Retina (tissue), 1 donor: ENCODE measurements at places on chromosomes 3 and 15.
A peak's percentile ranks its signal among the peaks of the same experiment; 100 is the strongest.

GRCh38 chr3:126509597-126510307 lies 7.8 kb downstream of the UROC1 start:
- DNase-seq, result no peak

- DNase-seq, result no peak
These were observed 573.7 kb downstream of the TBL1XR1 start for GRCh38 chr3:176623468-176624150.

DNA sequence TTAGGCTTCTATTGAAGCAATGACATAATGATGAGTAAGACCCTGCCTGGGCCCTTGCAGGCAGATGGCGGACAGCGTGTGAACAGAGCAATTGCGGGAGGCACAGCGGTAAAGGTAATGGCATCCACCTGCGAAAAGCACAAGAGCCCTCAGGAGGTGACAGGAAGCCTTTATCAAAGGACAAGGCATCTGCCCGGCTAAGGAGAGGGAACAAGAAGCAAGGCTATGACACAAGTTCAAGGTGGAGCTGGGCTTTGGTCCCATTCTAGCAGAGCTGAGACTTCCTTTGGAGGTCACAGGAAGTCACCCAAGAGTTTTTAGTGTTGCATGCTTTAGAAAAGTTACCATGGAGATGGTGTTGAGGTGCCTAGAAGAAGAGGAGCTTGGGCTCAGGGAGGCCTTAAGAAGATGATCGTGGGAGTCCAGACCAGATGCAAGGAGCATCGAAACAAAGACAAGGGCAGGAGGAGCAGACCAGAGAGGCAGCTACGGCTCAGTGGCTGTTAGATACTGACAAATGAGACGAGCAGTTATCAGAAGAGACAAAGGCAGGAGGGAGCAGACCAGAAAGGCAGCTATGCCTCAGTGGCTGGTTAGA lies 34.5 kb downstream of the OSBPL10 start:
- no peak for DNase-seq

- DNase-seq, result no peak
These were observed 11.2 kb downstream of the MYD88 start for GRCh38 chr3:38149708-38150107.

- peak; percentile 63 for DNase-seq
These were observed 91.2 kb downstream of the AQP9 start for GRCh38 chr15:58229297-58229768.

DNA sequence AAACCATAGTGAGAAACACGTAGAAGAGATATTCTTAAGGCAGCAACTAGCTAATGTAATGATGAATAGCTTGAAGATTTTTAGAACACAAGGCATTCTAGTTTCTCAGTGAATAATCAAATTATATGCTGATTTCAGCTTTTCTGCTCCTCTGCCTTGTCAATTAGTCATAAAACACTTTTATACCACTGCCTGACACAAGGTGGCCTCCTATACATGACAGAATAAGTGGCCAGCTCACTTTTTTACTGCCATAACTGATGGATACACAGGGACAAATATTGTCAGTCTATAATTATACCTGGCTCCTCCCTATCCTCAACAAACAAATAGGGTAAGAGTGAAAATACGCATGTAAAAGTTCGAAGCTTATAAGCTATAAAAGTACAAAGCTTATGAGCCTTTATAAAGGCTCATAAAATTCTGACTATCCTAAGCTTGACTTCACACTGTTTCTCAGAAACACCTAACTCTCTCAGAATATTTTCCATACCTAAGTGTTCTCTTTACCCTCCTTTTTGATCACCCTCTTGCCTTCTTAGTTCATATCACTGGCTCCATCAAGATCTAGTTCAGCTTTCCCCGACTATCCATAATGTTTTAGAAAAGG lies 81.6 kb downstream of the HERC1 start:
- peak; percentile 22 for DNase-seq

GRCh38 chr3:59245300-59245858 lies 195.6 kb upstream of the CFAP20DC start:
- DNase-seq, result no peak

DNA sequence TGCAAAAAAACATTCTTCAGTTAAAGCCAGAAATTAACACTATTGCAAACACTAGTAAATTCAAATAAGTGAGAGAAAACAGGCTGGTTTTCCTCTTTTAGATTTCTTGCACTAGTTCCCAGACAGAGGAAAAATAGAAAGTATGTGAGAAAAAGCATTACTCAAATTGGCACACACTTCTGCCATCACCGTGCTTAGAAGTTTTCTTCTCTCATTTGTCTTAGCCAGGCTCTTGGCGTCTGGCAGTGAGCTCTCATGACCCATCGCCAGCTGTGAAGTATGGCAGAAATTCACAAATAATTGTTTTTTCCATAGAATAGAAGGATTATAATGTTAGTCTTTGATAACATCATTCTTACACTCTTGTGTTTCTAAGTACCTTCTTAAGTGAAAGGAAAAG lies 515.9 kb downstream of the GBE1 start:
- no peak for DNase-seq

DNA sequence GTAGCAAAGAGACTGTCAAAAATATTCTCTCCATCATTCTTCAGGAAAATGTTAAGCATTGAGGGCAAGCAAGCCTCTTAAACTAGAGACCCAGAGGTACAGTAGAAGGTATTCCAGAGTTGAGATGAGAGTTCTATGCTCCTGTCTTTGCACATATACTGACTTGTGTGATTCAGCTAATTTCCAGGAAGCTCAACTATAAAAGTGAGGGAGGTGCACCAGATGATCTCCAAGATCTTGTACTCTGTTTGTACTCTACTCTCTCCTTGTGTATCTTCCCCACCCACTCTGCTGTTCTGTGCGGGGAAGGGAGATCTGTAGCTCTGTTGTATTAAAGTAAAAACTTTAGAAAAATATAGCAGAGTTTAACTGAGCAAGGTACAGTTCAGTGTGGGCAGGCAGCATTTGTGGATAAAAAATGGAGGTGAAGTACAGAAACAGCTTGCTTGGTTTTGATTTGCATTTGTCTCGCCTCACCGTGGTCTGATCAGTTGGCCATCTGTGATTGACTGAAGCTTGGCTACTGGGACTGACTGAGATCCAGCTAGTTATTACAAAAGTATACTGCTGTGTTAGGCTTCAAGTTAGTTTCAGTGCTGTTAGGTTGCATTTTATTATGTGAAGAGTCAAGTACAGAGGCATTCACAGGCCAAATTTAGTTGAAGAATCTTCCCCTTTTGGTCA lies 463.1 kb upstream of the GOLIM4 start:
- no peak for DNase-seq

DNA sequence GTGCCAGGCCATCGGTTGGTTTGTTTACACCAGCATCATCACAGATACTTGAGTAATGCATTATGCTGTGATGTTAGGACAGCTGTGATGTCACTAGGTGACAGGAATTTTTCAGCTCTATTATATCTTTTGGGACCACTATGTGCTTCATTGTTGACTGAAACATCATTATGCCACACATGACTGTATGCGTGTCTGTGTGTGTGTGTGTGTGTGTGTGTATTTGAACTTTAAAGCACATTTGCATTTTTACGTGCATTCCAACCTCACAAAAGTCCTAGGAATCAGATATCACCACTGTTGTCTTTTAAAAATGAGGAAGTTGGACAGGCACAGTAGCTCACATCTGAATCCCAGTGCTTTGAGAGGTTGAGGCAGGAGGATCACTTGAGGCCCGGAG lies 223.0 kb downstream of the TBL1XR1 start:
- no peak for DNase-seq

DNA sequence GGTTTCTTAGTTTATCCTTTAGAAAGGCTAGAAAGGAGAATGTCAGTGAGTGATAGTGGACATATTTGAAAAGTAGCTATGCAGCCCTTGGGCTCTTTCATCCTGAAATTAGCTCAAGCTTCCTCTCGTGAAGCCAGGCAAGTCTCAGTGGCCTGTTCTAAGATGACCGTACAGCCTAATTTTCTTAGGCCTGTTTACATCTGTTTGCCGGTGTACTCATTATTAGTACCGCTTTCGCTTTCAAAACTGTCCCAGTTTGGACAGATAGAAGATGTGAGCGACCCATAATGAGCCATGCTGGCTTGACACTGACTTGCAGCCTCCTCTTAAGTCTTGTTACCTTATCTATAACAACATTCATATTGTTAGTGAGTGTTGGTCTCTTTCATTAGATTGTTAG lies 5.7 kb upstream of the ARL14 start:
- no peak for DNase-seq

DNA sequence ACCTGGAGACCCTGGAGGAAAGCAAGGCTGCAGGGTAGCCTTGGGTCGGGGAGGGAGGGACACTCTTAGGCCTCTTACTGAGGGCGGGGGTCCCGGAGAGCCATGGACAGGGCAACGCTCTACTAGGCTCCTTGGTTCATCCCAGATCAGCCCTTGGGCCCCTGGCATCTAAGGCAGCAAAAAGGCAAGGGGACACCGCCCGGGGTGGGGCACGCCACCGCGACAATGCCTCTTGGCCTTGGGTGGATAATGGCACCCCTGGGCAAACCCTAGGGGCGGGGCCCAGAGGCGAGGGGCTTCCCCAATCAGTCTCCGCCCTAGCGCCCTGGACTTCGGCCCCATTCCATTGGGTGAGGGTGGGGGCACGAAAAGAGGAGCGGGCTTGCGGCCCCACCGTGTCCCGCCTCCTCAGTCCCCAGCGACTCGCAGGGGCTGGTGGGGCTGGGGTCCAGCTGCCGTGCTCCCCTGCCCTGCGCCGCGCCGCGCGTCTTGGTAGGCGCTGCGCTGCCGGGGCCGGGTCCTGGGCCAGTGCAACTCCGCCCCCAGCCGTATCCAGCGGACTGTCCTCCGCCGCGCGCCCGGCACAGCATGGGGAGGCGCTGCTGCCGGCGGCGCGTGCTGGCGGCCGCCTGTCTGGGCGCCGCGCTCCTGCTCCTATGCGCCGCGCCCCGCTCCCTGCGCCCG lies at the start of gene CHST13:
Gene CHST13, plus strand, starts transcription at position 411 of the 684 bp plus-strand sequence. Its CDS starts 178 bp downstream, at position 589.
- peak; percentile 72 for DNase-seq

DNA sequence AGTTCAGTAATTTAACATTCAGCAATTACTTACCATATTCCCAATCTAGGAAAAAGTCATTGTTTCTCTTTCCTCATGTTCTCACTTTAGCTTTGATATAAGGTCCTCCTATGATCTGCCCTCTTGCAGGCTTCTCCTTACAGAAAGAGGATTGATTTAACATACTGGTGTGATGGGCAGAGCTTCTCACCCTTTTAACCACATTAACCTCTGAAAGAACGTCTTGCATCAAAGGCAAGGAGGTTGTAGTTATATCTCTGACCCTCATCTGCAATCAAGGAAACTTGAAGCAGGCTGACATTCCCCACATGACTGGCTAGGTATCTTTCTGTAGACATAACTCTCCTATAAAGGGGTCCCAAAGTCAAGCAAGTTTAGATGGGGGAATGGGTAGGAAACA lies 39.5 kb downstream of the BTLA start:
- no peak for DNase-seq

GRCh38 chr3:10106919-10107318 lies 1.1 kb downstream of the FANCD2OS start:
- DNase-seq, result no peak

DNA sequence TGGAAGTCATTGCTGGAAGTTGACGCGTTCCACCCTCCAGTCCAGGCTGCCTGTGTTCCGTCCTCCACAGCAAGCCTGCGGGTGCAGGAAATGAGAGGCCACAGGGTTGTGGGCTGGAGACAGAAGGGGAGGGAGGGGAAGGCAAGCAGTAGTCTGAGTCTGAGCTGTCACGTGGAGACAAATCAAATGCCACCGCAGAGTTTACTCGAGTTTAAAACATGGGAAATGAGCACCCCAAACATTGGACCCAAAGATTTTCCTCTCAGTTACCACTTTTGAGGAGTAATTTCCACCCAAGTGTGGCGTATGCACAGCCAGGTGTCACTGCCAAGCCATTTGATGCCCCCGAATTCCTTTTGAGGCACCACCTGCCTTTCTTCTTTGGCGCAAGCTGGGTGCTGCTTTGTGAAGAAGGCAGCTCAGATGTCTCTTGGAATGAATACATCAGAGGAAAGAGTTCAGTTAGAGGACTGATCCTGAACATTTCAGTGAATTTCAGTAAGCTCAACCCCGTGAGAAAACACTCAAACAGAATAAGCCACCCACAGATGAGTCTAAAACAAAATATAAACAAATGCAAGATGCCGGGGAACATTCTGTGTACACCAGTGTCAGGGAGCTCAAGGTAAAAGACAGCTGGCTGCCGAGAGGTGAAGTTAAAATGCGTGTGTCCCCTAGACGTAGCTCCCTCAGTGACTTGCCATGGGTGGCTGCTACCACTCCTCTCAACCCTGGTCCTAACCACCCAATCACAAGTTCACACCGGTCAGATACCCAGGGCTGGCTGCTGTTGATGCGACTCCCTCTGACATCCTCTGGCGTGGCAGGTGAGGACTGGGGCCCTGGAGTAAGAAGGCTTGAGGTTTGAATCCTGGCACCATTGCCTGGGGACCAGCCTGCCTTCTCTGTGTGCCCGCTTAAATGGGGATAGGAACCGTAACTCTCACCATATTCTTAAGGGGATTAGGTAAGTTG lies 203.8 kb downstream of the UACA start:
- DNase-seq, result peak; percentile 53

- no peak for DNase-seq
These were observed 74.5 kb downstream of the TLE3 start for GRCh38 chr15:70023064-70023768.

DNA sequence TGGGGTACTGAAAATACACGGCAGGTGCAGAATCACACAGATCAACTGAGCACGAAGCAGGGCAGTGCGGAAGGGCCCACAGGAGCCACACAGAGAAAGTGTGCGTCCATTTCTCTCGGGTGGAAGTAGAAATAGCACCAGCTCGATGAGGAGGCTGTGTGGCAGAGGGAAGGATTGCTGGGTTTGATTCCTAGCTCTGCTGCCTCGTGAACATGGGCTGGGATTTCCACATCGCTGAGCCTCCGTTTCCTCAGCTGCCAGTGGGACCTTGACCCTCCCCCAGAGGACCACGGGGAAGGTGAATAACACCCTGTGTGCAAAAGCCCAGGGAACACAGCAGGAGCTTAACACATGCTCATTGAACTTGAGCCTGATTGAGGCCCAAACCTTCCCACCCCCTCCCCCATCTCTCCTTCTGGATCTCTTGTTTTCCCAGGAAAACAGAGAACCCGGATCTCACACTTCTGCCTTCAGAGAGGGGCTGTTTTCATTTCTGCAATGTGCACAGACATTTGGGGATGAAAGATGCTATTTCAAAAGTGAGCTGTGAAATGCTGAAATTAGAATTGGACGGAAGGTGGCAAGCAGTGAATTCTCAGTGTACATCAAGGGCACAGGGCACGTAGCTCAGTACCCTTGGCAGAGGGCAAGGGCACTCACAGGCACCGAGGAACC lies 38.4 kb downstream of the ABTB1 start:
- no peak for DNase-seq

DNA sequence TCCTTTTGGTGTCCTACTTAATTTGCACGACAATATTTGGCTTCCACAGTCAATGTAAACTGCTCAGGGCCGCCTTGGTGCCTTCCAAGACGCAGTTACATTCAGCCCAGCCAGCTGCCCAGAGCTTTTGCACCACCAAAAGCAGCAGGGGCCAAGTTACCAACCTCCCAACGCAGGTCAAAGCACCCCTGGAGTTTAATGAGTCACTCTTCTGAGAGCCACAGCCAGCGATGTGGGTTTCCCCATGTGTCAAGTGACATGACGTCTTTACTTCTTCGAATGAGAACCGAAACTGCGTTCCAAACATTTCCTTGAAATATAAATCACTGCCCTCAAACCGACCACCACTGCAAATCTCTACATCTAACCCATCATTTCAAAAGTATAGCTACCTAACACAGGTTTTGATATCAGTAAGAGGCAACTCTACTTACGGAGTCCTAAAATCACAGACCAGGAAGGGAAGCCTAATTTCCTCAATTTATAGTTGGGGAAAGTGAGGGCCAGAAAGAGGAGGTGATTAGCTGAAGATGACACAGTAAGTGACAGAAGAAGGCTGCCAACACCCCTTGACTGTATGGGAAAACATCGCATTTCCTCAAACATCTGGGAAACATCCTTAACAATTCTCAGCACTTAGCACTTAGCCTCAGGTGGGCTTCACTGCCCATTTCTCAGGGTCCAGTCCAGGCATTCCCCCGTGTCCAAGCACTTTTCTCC lies 24.5 kb downstream of the MB21D2 start:
- no peak for DNase-seq
